Epithelial cell of proximal tubule (primary cell): ENCODE measurements at places on chromosomes 11 and 22. TPM values are rescaled to one million over a fixed set of nuclear protein-coding genes. Genes with fewer than 3 reads are reported as not detected.

DNA sequence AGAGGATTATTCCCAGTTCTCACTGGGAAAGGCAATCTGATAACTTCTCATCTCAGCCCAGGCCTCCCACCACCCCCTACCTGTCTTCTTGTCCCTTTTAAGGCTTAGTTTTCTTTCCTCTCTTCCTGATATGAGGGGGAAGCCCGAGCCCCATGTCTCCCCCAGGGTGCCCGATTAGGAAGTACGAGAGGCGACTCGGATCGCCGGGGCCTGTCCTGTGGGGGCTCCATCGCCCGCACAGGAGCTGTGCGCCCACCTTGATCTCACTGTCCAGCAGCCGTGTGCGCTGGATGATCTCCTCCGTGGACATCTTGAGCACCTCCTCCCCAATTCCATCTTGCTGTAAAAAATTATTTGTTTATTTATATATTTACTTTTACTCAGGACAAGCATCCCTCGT, 628 bp downstream of the PSMC3 start:
- DNase-seq: no peak

DNA sequence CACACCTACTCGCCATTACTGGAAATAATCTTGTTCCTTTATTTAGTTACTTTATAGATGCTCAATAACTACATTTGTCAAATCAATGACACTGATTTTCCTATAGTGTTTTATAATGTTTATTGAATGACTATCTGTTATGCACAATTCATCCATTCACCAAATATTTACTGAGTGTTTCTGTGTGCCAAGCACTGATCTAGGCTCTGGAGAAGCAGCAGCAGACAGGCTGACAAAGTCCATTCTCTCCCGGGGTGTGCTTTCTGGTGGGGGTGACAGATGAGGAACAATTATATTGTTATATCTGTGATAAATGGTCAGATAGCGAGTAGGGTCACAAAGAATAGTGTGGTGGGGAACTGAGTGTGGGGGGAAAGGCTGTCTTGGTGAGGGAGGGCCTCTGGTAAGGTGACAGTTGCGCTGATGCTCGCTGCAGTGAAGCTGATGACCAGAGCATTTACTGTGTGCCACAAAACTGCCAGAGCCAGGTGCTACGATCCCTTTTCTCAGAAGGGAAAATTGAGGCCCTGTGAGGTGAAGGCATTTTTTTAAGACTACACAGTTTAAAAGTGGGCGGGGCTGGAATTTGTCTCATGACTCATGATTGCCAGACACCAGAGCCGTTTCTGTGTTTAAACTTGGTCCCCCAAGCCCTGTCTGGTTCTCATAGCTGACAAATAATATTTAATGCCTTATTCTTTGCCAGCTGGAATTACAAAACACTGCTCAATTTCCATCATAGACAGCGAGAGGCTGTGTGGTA, 10.2 kb downstream of the PACS1 start:
- no peak for DNase-seq

- DNase-seq: no peak
Measured at GRCh38 chr11:48879256-48879655, 104.4 kb downstream of the TRIM51G start.

GRCh38 chr11:131864228-131864627, 493.8 kb downstream of the NTM start:
- no peak for DNase-seq

- DNase-seq: no peak
Measured at GRCh38 chr11:117696540-117696939, 100.5 kb downstream of the DSCAML1 start.

DNA sequence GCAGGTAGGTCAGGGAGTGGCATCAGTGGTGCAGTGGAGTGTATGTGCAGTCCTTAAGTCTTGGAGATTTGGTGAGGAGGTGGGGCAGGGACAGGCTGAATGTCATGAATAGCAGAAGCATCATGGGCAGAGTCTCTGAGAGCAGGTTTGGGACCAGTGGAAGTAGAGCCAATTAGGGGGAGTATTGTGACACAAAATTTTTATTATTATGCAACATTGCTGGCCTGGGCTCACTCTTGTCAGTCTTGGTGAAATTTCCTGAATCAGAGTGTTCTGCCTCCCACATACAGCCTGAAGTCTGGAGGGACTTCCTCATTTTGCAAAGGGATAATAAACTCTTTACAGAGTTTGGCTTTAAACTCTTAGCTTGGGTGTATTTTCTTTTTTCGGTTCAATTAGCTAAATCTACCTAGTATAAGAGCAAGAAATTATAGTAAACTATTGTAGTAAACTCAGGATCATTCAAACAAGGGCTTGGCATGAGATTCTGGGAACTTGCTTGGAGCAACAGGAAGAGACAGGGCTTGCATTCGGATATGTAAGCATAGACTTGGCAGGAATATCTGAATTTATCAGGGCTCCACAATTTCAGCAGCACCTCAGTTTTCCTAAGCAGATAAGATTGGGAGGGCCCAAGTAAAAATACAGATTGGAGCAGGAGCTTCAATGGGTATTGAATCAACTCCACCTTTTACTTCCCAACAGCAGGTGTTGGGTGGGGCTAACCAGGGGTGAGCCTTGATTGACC, 67.7 kb downstream of the FDX1 start:
- DNase-seq: no peak

DNA sequence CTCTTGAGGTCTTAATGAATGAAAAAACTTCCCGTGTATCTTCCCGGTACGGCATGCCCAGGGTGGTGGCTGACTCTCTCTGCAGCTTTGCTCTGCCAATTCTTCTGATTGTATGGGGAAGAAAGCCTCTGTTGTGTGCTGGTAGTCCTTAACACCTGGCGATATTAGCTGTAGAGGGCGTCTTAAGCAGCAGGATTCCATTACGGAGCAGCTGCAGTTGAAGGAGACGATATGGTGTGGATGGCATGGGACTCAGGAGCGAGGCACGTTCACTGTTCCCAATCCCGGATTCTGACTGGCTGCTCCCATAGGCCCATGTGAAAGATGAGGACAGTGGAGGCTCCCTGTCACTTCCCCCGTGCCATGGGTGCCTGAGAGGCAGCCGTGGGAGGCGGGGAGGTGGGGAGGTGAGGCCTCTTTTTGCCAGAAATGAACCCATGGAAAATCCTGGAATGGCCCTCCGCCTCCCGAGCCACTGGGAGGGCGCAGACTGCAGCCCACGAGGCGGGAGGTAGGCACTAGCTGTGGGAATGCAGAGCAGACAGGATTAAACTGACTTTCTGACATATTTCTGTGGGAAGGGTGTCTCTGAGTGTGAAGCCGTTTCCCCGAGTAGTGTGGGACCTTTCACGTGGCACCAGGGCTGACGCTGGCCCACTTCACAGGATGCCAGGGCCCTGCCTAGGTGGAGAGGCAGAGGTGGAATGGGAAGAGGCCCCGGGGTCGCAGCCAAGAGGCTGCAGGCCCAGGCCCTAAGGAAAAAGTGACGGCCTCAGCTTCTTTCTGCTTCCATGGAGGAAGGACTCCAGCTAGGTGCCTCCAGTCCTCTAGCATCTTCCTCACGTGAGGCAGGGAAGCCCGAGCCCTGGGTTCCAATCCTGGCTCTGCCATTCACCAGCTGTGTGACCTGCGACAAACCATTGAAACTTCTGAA, 121.4 kb upstream of the CD82 start:
- no peak for DNase-seq

The TKFC gene
- 22.3 and 22.9 TPM in 2 replicates for total RNA-seq

The OR51B4 gene
- total RNA-seq: not detected in 2 replicates

The MGAT3 gene
- total RNA-seq: 0.65 and 2.4 TPM in 2 replicates

The OVCH2 gene
- not detected in 2 replicates for total RNA-seq
